Stimulated activated CD4-positive, alpha-beta T cell treated with anti-CD3 and anti-CD28 coated beads, TNF-alpha, amount 100 ng/mL, for 4 hours (primary cell): ENCODE measurements at places on chromosomes 7 and 10.
A peak's percentile ranks its signal among the peaks of the same experiment; 100 is the strongest.

- DNase-seq: no peak
Measured at GRCh38 chr10:114233482-114233881, 5.6 kb upstream of the VWA2 start.

- DNase-seq: no peak
Measured at GRCh38 chr7:118372530-118372929, 148.0 kb downstream of the ANKRD7 start.

DNA sequence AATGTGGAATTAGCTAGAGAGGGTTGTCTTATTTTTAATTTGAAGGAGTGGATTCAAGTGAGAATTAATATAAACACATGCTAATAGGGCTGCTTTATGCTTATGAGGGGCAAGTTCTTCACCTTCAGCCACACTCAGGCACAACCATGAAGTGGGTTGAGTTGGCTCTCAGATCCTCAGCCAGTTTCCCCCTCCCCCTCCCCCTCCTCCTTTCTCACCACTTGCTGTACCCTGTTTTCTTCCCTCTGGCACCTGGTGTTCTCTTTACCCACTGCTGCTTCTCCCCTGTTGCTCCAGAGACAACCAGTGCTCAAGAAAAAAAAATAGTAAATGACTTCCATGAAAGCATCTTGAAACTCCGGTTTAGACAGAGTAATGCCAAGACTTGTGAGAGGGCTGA, 1083.3 kb downstream of the CNTNAP2 start:
- DNase-seq: no peak

GRCh38 chr7:157150882-157151281, 12.2 kb downstream of the UBE3C start:
- DNase-seq: no peak

- DNase-seq: no peak
Measured at GRCh38 chr10:6313111-6313895, 110.6 kb downstream of the PFKFB3 start.

DNA sequence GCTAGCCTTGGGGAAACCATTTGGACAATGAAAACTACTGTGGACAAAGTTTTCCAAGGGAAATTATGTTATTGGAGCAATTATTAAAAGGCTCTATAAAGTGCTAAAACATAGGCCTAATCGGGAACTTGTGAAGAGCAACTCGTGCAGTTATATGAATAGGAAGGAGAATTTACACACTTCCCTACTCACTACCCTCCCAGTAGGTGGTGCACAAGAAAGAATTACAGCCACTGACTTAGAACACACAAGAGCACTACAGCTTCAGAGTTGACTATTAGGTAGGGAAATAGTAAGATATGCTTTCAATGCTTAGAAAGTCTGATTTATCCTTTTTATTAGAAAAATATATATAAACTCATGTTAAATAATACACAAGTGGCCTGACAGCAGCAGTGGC, 47.2 kb downstream of the GSAP start:
- no peak for DNase-seq

DNA sequence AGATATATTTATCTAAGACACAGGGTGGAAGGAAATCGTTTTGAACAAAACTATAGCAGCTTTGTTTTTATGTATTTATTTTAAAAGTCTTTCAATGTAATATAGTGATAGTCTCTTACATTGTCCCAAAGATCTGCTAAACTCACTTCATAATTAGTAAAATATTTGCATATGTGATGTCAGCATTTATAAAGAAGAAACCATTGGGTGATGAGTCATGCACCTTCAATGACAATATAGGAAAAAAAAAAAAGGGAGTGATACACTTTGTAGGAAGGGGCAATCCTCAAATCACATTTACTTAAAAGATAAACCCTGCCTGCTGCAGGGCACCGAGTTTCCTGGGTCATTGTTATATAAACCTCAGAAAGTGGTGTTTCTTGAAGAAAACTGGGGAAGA, 112.4 kb upstream of the SEMA3C start:
- no peak for DNase-seq

DNA sequence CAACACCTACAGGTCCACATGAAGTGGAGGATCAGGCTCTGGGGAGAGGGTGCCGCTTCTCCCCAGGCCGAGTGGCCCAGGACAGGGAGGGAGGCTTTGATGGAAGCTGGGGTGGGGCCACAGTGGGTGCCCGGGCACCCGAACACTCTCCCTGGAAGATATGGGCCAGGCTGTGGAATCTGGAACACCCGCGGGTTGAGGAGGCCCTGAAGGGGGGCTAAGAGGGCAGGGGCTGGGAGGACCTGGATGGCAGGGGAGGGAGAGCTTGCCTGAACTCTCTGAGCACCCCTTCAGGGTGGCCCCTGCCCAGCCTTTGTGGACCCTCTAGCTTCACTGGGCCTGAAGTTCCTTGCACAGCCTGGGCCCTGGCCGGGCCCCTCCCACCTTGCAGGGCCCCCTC, 4.5 kb upstream of the NKX6-2 start:
- DNase-seq: no peak

- DNase-seq: no peak
Measured at GRCh38 chr10:18178854-18179483, 38.7 kb downstream of the CACNB2 start.

DNA sequence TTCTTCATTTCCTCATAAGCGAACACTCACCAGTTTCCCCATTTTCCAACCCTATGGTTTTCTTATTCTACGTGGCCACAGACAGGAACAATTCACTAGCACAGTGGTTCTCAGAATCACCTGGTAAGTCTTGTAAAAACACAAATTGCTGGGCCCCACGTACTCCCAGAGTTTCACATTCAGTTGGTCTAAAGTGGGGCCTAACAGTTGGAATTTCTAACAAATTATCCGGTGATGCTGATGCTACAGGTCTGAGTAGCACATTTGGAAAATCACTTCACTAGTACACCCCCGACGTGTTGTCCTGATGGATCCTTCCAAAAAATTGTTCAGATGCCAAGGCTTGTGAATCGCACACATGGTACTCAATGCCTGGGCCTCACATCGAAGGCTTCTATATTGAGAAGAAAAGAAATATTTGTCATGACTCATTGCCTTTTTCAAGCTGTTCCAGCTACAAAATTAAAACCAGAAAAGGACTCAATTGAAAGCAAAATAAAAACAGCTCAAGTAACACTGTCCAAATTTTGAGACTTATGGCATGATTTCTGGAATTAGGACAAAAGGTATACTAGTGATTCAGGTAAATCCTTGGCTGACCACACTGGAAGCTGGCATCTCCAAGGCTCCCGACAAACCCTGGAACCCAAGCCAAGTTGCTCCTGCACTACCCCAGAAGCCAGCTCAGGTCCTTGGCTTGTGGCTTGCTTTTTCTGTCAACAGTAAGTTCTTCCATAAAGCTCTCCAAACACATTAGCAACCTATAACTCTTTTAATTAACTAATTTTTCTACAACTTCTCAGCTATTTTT, 12.9 kb upstream of the VIM start:
- DNase-seq: no peak

GRCh38 chr10:77391605-77392235, 245.9 kb downstream of the KCNMA1 start:
- no peak for DNase-seq

- DNase-seq: no peak
Measured at GRCh38 chr7:80131675-80132435, 2.8 kb upstream of the GNAI1 start.

- DNase-seq: no peak
Measured at GRCh38 chr10:59175538-59176240, 754 bp upstream of the PHYHIPL start.

- no peak for DNase-seq
Measured at GRCh38 chr7:28613262-28613661, 200.9 kb downstream of the CREB5 start.

GRCh38 chr7:519484-520390, at the start of gene PDGFA:
Gene PDGFA, minus strand, starts transcription at chr7:519846. Its CDS starts 845 bp downstream, at chr7:519001.
- DNase-seq: no peak

- no peak for DNase-seq
Measured at GRCh38 chr10:97200616-97201015, 14.9 kb upstream of the SLIT1 start.

GRCh38 chr10:5812283-5813090, 747 bp downstream of the GDI2 start:
- DNase-seq: peak; percentile 5

- DNase-seq: no peak
Measured at GRCh38 chr10:47334466-47335295, 12.4 kb downstream of the GDF2 start.

- no peak for DNase-seq
Measured at GRCh38 chr7:108613949-108614381, 44.3 kb downstream of the DNAJB9 start.

- DNase-seq: no peak
Measured at GRCh38 chr7:10685040-10685439, 288.6 kb upstream of the PHF14 start.

DNA sequence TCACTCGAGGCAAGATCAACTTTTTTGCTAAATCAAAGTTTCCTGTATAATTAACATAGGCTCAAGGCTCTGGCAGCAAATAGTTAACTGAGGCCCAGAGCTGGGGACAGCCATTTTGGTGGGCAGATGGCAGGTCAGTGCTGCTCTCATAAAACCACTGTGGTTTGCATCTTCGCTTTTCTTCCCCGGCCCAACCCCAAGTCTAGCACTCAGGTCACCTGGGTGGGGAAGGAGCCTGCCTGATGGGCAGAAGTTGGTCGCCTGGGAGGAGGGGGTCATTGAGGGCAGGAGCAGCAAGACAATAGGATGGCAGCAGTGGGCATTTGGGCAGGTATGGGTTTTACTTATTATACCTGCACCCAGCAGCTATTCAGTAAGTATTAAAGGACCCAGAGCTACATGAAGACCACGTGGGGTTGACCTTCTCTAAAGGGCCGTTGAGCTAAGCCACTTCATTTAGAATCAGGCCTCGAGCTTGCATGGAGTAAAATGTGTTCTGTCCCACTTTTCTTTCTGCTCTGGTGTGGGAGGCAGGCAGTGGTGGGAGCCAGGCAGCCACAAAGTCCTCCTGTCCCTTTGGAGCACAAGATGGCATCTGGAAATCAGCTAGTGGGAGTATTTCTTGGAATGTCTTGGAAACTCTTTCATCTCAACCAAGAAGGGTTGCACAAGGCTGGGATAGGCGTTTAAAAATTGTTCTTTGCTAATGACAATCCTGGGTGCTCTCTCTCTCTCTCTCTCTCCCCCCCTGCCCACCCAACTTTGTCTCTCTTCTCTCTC, 133.4 kb downstream of the SPAG6 start:
- no peak for DNase-seq

GRCh38 chr7:47181746-47182361, 400.1 kb downstream of the TNS3 start:
- DNase-seq: no peak

DNA sequence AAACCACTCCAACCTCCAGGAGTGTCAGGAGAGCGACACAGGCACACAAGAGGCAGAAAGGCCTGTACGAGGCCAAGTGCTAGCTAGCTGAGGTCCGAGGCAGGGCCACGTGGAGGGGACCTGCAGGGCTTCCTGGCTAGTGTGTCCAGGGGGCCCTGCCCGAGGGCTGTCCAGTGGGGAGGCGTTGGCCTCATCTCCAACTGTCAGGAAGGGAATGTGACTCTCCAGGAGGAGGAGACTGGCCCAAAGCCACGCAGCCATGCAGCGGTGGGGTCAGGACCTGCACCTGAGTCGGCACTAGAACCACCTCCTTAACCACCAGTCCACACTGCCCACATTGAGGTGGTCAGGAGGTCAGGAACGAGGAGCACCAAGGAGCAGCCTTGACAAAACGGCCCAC, 32.3 kb upstream of the FXYD4 start:
- no peak for DNase-seq

DNA sequence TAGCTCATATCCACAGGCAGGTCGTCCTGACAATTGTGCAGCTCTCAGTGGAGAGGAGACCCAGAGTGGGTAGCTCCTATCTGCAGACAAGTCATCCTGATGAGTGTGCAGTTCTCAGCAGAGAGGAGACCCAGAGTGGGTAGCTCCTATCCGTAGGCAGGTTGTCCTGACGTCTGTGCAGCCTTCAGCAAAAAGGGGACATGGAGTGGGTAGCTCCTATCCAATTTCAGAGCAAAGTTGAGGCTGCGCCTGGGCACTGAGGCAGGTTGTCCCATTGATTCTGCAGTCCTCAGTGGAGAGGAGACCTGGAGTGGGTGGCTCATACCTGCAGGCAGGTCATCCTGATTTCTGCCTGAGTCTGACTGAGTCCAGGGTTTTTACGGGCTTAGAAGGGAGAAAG, 111.8 kb downstream of the HPSE2 start:
- no peak for DNase-seq

GRCh38 chr10:58752665-58753064, 240.0 kb downstream of the BICC1 start:
- DNase-seq: no peak

DNA sequence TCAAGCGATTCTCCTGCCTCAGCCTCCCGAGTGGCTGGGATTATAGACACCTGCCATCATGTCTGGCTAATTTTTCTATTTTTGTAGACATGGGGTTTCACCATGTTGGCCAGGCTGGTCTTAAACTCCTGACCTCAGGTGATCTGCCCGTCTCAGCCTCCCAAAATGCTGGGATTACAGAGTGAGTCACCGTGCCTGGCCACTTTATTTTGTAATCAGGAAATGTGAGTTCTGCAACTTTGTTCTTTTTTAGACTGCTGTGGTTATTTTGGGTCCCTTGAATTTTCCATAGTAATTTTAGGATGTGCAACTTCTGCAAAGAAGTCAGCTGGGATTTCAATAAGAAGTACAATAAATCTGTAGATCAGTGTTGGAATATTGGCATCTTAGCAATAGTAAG, 96.8 kb downstream of the CYTH3 start:
- no peak for DNase-seq

GRCh38 chr7:99740573-99741440, 5.8 kb upstream of the CYP3A7 start:
- DNase-seq: no peak

DNA sequence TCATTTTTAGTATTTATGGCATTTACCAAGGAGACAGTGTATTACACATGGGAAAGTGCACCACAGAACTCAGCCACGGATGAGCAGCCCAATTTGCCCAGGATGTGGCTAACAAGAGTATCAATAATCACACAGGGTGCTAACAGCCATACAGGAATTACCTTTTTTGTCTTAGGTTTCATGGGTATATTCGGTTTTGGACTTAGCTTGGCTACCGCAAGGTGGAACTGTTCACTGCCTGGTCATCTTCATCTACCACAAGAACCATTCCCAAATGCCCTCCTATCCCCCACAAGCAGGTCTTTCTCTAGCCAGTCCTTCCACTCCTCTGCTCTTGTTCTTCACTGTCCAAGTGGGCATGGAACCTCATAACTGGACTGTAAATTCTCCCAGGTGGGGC, 6.0 kb downstream of the PDLIM1 start:
- no peak for DNase-seq

- no peak for DNase-seq
Measured at GRCh38 chr10:69489506-69490090, 38.3 kb downstream of the TSPAN15 start.

GRCh38 chr7:133675510-133676218, 422.8 kb downstream of the EXOC4 start:
- no peak for DNase-seq
